ENCODE measurements at places on chromosomes 4 and X. TPM values are rescaled to one million over a fixed set of nuclear protein-coding genes. Genes with fewer than 3 reads are reported as not detected.

The BEX5 gene
- polyA plus RNA-seq, result 2.2 TPM

The TMPRSS11F gene
- not detected for polyA plus RNA-seq

- no peaks in the 10 kb centered on the region for H3K27me3 ChIP-seq
- peak; percentile 16 for DNase-seq
- no peak overlapping the region for H3K4me3 ChIP-seq
- H3K36me3 ChIP-seq, result no peaks in the 10 kb centered on the region
Measured at GRCh38 chrX:54891573-54891972, 29.1 kb upstream of the TRO start.

DNA sequence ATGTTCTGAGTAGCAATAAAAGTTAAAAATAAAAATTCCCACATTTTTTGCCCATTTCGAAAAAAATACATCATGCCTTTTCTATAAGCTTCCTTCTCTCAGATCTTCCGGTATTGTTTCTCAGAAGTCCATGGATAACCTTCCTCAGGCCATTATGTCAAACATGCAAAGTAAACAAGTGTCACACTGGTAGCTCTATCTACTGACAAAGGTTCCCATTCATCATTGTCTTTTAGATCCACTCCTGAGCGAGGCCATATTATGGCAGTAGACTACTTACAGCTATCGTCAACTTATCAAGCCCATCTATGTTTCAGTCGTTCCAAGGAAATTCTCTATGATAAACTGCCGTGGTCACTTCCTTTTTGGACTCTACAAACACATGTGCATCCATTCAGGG lies 1068.2 kb downstream of the GLUD2 start:
- no peak overlapping the region for H3K27ac ChIP-seq
- no peak for DNase-seq
- no peak overlapping the region for H3K4me3 ChIP-seq
- no peaks in the 10 kb centered on the region for H3K36me3 ChIP-seq
- H3K4me1 ChIP-seq, result no peaks in the 10 kb centered on the region
- H3K27me3 ChIP-seq, result no peaks in the 10 kb centered on the region

GRCh38 chrX:30971774-30972603 lies 82.9 kb upstream of the TAB3 start:
- H3K27me3 ChIP-seq, result peaks cover 11% of the 10 kb centered on the region
- H3K36me3 ChIP-seq, result no peaks in the 10 kb centered on the region
- H3K27ac ChIP-seq, result no peak overlapping the region
- no peaks in the 10 kb centered on the region for H3K4me1 ChIP-seq
- no peak for DNase-seq

The SRPX2 gene
- polyA plus RNA-seq, result 10.5 TPM

- H3K36me3 ChIP-seq, result no peaks in the 10 kb centered on the region
- H3K4me3 ChIP-seq, result no peak overlapping the region
Measured at GRCh38 chr4:121189326-121190215, 25.4 kb upstream of the TNIP3 start.

The SLC38A5 gene
- polyA plus RNA-seq, result 22.3 TPM

- DNase-seq, result no peak
- H3K36me3 ChIP-seq, result no peaks in the 10 kb centered on the region
- H3K27me3 ChIP-seq, result no peaks in the 10 kb centered on the region
- H3K27ac ChIP-seq, result no peak overlapping the region
Measured at GRCh38 chrX:20263474-20263873, 3.2 kb downstream of the RPS6KA3 start.

DNA sequence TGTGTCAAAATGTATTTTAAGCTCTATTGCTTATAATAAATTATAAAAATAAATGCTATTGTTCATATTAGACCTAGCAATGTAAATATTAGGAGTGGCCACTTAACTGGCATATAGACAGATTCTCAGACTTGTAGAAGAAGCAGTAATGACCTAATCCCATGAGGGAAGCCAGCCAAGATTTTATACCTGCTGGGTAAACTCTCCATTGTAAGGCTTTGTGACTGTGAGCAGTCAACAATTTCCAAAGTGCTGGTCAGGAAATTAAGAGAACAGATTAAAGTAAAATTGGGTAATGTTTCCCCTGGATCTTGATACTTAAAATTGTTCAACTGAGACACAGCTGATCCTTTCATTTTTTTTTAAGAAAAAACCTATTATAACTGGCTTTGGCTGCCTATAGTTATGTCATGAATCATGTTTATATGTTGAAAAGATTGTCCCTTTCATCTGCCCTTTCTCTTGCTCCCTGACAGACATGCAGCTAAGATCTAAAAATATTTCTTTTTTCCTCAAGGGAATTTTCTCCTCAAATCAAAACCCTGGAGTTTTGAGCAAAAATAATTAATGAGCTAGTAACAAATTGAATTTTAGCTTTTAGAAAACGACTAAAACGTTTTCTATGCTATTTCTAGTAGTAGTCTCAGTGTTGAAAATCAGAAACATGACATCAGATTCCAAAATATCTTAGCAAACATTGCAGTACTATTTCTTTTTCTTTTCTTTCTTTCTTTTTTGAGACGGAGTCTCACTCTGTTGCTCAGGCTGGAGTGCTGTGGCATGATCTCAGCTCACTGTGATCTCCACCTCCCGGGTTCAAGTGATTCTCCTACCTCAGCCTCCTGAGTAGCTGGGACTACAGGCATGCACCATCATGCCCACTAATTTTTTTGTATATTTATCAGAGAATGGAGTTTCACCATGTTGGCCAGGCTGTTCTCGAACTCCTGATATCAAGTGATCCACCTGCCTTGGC lies 77.9 kb downstream of the ADGRL3 start:
- DNase-seq, result no peak
- H3K36me3 ChIP-seq, result no peaks in the 10 kb centered on the region
- no peaks in the 10 kb centered on the region for H3K27me3 ChIP-seq
- H3K4me1 ChIP-seq, result peaks cover 18% of the 10 kb centered on the region

- DNase-seq, result no peak
- H3K4me1 ChIP-seq, result no peaks in the 10 kb centered on the region
- no peaks in the 10 kb centered on the region for H3K36me3 ChIP-seq
Measured at GRCh38 chrX:91257388-91257787, 177.3 kb upstream of the PABPC5 start.

Data from heart left ventricle (tissue), 16 donors.